ENCODE measurements at places on chromosomes 3 and 15. TPM values are rescaled to one million over a fixed set of nuclear protein-coding genes. Genes with fewer than 3 reads are reported as not detected.

DNA sequence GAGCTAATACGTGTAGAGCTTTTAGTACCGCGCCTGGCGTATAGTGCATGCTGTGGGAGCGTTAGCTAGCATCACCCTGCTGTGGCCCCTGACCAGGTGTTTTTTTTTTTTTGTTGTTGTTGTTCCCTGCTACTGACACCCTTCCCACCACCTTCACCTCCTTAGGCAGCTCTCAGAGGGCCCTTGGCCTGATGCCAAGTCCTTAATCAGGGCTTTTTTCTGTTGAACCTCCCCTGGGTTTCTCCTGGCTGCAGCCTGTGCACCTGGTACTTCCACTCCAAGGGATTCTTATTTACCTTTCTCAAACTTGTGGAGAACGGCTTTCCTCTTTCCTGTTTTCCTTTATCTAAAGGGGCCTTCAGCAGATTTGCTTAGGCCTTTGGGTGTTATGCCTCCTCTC, 53.3 kb downstream of the SLC7A14 start:
- no peak for DNase-seq

DNA sequence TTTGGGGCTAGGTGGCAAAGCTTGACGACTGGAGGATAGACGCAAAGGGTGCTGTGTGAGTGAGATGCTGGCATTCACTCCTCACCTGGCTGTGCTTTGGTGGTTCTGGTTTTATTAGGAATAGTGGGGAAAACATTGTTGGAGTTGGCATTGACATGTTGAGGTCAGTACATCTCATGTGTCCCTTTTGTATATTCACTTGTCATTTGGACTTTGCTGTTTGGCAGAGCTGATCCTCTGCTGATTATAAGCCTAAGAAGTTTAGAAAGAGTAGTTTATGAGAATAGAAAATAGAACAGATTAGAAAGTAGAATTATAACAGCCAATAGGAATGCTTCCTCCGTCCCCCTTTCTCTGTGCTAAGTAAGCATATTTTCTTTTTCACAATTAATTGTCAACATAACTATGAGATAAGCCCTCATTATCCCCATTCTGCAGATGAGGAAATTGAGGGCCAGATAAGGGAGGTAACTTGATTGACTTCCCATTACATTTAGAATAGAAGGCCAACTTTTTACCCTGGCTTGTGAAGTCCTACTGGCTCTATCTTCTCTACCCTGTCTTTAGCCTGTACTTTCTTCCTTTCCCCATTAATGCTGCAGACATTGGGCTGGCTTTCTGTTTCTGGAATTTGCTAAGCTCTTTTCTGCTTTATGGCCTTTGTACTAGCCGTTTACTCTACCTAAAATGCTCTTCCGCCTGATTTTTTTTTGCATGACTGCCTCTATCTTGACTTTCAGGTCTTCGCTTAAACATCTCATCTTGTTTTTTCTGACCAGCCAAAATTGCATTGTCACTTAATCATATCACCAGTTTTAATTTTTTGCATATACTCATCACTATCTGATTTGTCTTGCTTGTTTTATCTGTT, 12.8 kb downstream of the ITPR1 start:
- DNase-seq: no peak

DNA sequence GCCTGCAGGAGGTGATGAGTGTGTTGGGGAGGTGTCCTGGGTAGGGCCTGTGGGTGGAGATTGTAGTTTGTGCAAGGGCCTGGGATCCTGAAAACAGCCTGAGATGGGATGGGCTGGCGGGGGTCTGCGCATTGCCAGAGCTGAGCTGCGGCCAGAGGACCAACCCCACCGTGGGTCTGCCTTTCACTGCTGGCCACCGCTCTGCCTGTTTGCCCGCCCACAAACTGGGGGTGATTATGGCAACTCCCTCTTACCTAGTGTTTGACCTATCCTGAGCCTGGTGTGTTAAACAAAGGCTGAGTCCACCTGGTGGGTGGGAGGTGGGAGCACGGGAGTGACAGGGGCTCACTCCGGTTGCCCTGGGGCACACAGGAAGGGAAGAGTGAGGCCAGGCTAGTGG, 9.8 kb downstream of the ABTB1 start:
- DNase-seq: no peak

DNA sequence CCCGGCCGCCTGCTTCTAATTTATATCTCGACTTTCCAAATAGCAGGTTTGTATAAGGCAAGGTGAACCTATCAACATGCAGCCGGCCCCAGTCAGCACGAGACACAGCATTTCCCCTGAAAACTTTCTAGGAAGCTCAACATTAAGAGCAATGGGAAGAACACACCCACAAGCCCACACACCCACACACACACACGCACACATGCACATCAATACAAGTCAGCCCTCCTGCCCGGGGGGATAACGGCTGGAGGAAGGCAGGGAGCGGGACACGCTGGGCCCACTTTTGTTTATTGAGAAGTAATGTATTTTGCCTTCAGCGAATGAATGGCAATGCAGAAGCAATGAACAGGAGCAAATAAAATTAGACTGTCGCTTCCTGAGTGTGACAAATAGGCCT, 83.5 kb downstream of the PCSK6 start:
- DNase-seq: no peak

DNA sequence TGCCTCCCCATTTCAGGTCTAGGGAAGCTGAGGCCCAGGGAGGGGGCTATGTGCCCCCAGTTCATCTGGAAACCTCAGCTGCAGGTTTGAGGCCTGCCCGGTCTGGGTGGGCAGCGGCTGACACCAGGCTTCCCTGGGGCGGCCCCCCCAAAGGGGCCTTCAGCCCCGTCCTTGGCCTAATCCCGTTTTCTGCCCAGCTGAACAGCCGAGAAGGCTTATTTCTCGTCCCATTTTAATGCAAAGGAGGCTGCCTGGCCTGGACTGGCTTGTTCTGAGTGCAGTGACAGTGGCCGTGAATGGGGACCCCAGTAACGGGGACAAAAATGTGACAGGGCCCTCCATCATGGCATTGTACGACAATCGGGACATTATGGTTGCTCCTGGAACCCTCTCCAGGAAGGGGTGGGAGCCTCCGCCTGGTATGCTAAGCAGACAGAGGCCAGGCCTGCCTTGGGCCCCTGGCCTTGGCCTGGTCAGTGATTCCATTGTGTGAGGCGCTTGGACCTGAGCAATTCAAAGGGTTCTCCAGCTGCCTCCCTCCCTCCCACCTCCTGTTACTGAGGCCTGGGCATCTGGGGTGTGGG, 93.9 kb downstream of the WNT7A start:
- no peak for DNase-seq

DNA sequence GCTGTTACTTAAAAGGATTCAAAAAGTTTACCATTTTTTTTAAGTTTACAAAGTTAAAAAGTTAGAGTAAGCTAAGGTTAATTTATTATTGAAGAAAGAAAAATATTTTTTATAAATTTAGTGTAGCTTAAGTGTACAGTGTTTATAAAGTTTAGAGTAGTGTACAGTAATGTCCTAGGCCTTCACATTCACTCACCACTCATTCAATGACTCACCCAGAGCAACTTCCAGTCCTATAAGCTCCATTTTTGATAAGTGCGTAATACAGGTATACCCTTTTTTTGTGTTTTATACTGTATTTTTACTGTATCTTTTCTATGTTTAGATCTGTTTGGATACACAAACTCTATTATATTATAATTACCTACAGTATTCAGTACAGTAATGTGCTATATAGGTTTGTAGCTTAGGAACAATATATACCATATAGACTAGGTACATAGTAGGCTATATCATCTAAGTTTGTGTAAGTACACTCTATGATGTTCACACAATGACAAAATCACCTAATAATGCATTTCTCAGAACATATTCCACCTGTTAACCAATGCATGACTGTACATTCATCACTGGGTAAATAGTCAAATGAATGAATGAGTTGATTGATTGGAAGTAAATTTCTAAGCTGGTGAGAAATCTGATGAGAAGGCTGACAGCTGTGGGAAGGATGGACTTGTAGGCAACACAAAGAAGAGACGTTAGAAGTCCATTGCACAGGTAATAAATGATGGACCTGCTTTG, 95.2 kb upstream of the CDIN1 start:
- no peak for DNase-seq

DNA sequence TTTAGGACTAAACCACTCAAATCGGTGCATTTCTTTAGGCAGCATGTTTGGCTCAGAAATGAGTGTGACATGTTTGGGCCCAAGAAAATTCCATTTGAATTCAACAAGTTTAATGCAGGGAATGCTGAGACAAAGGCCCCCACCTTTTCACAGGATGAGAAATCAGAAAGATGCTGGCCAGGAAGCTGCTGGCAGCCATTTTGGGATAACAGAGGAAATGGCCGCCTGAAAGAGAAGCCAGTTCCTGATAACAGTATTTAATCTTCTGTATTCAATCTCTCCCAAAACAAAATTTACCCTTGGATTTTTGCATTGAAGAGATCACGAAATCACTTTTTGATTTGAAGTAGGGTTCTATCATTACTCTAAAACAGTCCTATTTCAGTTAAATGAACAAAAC, 350.9 kb downstream of the SLC9A9 start:
- no peak for DNase-seq

DNA sequence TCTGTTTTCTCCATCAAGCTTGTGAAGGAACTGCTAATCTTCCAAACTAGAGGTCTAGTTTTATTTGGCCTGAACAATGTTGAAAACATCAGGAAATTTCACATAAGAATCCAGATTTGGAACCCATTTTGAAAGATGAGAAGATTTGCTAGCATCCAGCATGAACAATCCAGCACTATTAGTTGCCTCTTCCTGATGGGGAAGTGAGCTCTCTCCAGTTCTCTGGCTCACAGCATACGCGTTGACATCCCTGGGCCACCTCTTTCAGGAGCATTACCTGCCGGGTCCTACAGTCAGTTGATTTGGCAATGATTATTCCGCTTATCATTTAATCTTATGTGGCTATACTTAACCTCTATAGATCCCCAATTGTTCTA, 10.9 kb downstream of the GPR87 start:
- DNase-seq: no peak

DNA sequence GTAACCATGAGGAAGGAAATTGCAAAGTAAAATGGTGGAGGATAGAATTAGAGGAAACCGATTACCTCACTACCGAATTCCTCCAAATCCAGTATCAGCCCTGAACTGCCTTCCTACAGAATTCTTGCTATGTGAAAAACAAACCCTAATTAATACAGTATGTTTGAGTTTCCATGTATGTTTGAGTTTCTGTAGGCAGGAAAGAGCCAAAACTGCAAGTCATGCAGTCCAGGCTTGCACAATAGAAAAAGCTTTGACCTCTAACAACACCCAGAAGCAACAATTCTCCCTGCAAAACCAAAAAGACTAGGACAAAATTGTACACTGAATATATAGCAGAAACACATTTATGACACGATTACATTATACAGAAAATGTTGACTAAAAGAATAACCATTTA, 614.8 kb downstream of the DIPK2A start:
- DNase-seq: no peak

DNA sequence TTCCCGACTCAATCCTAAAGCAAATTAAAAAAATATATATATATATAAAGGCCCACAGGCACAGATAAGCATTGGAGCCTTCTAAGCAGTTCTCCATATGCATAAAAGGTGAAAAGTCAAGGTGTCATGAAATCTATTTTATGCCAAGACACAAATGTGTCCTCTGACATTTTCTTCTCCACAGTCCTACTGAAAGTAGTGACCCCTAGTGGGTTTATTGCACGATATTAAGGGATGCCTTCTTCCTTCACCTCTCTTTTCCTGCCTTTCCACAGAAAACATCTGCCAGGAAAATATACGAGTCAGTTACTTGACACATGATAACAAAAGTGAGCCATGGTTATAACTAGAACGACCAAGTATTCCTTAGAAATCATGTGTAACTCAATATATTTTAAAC, 303.2 kb downstream of the TIGIT start:
- DNase-seq: no peak

- DNase-seq: no peak
These were observed 75.9 kb upstream of the ATP2B2 start for GRCh38 chr3:10581251-10581650.

DNA sequence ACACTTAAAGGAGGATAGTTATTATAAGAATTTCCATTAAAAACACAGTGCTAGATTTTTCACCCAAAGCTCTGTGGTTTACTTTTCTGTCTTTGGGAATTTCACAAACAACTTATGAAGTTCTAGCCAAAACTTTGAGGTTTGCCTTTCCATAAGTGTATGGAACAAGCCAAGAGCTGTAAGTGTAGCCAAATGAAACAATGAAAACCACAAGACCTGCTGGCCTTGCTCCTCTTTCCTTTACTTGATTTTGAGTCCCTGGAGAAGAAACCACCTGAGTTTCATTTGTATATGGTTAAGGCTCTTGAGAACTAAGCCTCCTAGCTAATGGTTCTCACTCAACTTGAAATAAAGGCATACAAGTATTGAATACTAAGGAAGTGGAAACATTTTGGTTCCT, 365.3 kb upstream of the EPHA3 start:
- no peak for DNase-seq

DNA sequence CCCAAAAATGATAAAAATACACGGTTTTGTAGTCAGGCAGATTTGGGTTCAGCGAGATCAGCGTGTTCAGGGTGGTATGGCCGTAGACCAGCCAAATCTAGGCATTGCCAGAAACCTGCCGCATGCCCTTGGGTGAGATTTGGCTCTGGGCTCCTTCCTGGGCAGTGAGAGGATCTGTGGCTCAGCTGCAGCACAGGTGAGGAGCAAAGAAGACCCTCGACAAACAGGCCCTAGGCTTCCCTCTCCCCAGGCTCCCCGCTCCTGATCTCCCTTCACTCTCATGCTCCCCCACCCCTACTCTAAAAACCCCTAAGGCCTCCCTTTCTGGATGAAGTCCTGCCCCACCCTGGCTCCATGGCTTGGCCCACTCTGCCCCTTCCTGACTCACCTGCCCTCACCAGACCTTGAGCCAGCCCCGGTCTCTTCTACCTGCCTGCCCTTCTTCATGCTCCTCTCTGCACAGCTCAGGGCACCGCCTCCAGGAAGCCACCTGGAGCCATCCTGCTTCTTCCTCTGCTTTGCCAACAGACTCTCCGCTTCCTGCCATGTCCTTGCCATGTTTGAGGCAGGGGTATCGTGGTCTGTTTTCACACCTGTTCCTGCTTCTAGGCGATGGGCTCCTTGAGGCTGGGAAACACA, 88.1 kb downstream of the CORO2B start:
- DNase-seq: no peak

- no peak for DNase-seq
These were observed 215.0 kb upstream of the IGF1R start for GRCh38 chr15:98433346-98433745.

DNA sequence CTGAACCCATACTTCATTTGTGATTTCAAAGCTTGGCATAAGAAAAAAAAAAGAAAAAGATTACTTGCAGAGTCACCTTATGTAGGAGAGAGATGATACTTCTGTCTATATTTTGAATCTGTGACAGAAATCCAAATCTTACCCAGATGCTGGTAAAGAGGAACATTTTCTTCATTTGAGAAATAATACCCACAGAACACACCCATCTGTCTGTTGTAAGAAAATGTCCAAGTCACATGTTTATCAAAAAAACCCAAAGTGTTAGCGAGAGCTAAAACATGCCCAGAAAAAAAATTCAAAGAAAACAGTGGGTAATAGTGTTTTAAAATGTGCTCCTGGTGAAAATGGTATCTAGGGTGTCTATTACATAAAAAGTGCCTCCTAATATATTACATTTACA, 18.0 kb upstream of the RAP2B start:
- DNase-seq: no peak

The ARHGEF26 gene
- 0.32 TPM for total RNA-seq

The CELSR3 gene
- total RNA-seq: 14.2 TPM

The CP gene
- total RNA-seq: not detected

The WDR93 gene
- not detected for total RNA-seq

The GOLGA8M gene
- not detected for total RNA-seq

The COMMD4 gene
- total RNA-seq: 61.1 TPM

The SLC7A14 gene
- not detected for total RNA-seq
